ENCODE measurements at places on chromosomes 4 and X.

- DNase-seq: no peak
These were observed 82.8 kb downstream of the PDGFC start for GRCh38 chr4:156888762-156889161.

- DNase-seq: no peak
These were observed 153.4 kb upstream of the PPP3CA start for GRCh38 chr4:101500742-101501141.

- DNase-seq: no peak
These were observed 25.7 kb downstream of the ARL9 start for GRCh38 chr4:56531149-56531770.

DNA sequence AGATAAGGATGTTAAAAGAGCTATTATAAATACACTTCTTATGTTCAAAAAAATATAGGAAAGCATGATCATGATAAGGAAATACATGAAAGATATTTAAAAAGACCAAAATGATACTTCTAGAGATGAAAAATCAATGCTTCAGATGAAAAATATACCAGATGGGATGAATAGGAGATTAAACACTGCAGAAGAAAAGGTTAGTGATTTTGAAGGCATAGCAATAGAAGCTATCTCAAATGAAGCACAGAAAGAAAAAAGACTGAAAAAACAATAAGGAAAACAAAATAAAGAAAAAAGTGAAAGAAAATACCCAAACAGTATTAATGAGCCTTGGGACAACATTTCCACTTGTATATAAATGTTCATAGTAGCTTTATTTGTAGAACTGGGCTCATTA lies 80.7 kb upstream of the LEF1 start:
- no peak for DNase-seq

- peak; percentile 8 for DNase-seq
These were observed 2.2 kb downstream of the UGT2B7 start for GRCh38 chr4:69098470-69098869.

DNA sequence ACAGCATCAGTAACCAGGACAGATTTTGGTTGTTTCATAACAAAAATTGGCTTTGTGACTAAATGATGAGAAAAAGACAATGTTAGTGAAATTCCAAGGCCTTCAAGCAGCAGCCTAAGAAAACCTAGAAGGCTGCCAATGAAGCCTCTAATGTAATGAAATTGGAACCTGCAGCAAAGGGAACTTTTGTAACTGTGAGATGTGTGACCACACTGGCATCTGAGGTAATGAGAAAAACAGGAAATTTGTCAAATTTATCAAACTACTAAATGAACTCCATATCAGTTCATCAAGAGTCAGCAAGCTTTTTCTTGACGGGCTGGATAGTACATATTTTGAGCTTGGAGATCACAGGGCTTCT lies 30.4 kb upstream of the EMCN start:
- DNase-seq: no peak

- DNase-seq: no peak
These were observed 60.2 kb upstream of the CLDN34 start for GRCh38 chrX:9906919-9907318.

DNA sequence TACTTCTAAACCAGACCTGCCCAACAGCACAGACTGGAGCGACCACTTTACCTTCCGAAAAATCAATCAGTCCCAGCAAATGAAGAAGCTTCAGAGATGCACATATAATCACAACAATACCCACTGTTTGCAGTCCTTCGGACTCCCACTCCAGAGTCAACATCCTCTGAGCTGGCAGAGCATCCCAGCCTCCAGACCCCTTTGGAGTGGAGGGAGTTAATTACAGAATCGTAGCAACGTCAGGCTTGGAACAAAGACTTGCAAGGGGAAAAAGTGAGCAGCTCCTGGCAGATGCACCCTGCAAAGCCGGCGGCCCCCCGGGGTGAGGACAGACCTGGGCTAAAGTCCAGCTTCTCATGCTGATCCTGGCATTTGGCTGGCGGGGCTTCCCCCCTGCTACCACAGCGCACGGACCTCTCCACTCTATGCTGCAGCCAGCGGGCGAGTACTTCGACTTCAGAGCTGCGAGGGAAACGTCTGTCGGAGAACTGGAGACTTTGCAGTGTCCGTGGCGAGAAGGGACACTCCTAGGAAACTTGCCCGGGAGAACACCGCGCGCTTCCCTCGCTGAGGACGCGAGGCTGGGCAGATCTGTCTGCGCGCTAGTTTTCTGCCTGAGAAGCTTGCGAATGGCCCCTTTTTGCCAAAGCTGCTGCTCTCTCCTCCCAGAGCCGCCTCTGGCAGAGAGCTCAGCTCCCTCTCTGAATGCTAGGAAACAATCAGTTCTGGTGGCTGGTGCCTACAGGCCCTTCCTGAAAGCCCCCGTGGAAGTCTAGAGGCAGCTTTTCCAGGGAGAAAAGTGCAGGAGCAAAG lies 283.7 kb downstream of the PACRGL start:
- DNase-seq: no peak

DNA sequence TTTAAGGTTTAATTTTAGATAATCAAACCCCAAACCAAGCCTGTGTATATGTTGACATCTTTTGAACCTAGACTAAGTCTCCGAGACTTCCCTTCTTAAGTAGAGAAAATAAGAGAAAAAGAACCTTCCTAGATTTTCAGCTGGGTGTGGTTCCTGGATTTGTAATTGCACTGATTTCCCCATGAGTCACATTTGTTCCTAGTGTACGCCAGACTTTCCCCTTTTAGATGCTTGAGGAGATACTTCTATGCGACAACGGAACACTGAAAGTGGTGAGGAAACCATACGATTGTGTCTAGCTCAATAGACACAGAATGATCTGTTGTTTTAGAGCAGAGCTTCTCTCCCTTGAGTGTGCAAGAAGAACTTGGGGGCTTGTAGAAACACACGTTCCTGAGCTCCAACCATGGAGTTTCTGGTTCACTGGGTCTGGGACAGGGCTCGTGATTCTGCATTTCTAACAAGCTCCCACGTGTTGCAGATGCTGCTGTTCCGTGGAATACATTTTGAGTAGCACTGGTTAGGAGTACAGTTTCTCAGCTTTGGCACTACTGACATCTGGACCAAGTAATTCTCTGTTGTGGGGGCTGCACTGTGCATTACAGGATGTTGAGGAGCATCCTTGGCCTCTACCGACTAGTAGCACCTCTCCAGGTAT lies 87.1 kb downstream of the AMELX start:
- DNase-seq: no peak

- DNase-seq: peak; percentile 75
These were observed 15.3 kb downstream of the TMEM175 start for GRCh38 chr4:947491-947971.

GRCh38 chr4:83356899-83357661 lies 22.4 kb upstream of the HPSE start:
- DNase-seq: no peak

- DNase-seq: no peak
These were observed 955.5 kb upstream of the PRKX start for GRCh38 chrX:4668802-4669536.

GRCh38 chr4:970046-970745 lies 3.2 kb downstream of the DGKQ start:
- no peak for DNase-seq

GRCh38 chr4:110196206-110196870 lies 2.1 kb downstream of the ELOVL6 start:
- peak; percentile 69 for DNase-seq

DNA sequence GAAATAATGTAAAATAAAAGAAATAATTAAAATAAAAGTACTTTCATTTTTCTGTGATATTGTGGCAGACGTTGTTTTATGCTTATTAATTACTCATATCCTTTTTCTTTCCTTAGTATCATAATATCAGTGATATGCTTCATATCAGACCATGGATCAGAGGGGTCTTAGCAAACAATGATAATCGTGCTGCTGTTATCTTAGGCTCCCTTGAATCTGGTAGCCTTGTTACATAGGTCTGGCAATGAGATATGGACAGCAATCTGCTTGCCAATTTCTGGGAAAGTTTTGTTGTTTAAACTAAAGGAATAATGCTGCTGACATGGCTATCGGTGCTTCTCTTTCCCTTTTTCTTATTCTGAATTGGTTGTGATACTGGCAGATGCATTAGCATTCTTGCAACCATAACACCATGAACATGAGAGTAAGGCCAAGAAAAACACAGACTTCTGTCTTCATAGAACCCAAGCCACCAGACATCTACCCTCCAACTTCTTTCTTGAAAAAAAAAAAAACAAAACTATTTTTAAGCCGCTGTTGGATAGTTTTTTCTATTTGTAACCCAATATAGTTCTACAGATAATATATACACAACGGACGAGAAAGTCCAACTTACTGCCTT lies 16.4 kb downstream of the EPHA5 start:
- no peak for DNase-seq

- DNase-seq: no peak
These were observed 51.5 kb upstream of the RAB33B start for GRCh38 chr4:139402436-139402835.

DNA sequence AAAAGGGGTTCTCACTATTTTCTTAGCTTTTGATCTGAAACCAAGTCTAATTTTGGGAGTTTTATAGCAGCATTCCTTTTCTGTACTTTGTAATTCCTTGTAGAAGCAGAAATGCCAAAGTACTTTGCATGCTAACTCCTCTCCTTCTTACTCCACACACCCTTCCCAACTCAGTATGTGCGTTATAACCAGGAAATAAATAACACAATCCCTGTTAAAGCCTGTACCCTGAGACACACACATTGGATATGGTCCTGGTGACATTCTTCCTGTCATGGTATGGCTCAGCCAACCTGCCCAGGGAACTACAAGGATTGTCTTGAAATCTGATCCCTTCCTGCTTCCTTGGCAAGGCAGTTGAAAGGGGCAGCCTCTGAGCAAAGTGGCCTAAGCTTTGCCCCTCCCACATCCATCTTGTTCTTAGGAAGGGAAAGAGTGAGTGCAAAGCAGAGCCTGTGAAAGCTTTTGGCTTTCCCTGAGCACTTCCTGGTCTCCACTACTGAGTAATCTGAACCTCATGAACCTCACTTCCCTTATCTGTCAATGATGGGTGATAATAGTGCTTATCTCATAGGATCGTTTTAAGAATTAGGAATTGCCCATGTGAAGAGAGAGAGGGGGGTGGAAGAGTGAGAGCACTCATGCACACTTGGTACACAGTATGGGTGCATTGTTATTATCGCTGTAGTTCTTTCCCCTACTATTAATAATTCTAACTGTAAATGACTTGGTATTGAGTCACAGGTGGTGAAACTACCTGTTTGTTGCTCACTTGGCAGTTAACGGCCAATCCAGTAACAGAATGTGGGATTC lies 109.3 kb downstream of the AFF2 start:
- DNase-seq: no peak

- no peak for DNase-seq
These were observed 37.3 kb downstream of the RNF212 start for GRCh38 chr4:1075809-1076699.

- DNase-seq: no peak
These were observed 16.8 kb downstream of the CNOT6L start for GRCh38 chr4:77802402-77802801.

DNA sequence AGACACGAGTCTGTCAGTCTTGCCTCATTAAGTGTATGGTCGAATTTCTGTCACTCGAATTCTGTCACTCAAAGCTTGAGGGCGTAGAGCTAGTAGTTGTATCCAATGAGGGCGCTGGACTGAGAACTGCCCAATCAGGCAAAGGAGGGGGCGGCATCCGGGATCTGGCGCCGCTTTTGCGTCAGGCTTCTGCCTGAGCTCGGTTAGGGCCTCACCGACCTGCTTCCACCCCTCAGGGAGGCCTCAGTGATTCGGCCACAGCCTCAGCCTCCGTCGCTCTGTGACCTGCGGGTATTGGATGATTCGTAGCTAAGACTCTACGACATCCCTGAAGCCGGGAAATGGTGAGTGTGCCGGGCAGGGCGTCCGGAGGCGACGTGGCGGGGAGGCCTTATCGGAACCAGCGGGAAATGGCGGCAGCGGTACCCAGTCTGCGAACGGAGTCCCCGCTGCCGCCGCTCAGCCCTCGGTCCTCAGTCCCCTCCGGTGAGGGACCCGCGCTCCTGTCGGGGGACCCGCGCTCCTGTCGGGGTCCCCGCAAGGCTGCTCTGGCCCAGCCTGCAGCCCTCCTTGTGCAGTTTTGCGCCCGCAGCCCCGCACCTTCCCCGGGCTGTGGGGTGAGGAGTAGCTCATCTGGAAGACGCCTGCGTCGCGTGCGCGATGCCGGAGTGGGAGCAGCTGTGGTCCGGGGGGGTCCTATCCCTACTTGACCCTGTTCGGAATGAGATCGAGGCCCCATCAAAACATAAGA lies 88.3 kb downstream of the ZNF718 start:
- peak; percentile 78 for DNase-seq

DNA sequence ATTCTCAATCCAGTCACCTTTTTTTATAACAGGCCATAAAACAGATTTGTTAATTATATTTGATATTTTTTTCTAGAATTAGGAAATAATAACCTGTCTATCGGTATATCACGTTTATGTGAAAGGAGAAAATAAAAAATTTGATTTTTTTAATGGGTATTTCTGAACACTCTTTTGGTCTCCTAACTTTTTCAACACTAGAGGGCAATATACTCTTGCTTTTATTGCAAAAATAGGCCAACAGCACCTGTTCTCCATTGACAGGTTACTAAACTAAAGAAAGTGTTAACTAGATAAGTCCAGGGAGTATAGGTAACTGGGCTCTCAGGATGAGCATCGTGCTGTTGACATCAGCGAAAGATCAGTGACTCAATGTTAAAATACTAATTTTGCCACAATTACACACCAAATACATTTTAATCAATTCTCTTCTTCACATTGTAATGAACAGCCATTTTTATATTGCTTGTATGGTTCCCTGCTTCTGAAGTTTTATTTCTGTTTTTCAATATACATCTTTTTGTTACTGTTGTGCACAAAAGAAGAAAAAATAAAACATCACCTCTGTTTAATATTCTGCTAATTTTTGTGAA lies 22.8 kb downstream of the NDST4 start:
- DNase-seq: no peak

DNA sequence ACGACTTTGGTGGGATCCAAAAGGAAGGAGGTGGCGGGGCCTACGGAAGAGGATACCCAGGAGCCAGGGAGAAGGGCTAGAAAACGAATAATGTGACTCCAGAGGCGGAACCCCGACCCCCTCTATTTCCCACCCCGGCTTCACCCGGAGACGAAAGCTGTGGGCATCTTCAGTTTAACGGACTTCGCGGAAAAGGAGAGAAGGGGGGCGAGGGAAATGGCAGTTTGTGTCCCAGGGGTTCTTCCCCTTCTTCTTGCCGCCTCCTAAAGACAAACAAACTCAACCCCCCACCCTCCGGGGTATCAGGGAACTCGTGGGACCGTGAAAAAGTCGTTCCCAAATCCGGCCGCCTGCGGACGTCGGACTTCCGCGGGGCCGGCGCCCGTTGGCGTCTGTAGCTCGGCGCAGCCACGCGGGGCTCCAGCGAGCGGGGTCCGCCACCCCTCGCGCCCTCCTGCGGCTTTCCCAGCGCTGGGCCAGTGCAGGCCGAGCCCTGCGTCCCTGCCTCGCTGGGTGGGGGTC lies 3.6 kb upstream of the LEF1 start:
- DNase-seq: no peak
